GM04504 (cell line): ENCODE measurements at places on chromosomes 13 and 19.
A peak's percentile ranks its signal among the peaks of the same experiment; 100 is the strongest.

GRCh38 chr19:10927730-10928562 lies 493 bp downstream of the YIPF2 start:
- no peak for DNase-seq

DNA sequence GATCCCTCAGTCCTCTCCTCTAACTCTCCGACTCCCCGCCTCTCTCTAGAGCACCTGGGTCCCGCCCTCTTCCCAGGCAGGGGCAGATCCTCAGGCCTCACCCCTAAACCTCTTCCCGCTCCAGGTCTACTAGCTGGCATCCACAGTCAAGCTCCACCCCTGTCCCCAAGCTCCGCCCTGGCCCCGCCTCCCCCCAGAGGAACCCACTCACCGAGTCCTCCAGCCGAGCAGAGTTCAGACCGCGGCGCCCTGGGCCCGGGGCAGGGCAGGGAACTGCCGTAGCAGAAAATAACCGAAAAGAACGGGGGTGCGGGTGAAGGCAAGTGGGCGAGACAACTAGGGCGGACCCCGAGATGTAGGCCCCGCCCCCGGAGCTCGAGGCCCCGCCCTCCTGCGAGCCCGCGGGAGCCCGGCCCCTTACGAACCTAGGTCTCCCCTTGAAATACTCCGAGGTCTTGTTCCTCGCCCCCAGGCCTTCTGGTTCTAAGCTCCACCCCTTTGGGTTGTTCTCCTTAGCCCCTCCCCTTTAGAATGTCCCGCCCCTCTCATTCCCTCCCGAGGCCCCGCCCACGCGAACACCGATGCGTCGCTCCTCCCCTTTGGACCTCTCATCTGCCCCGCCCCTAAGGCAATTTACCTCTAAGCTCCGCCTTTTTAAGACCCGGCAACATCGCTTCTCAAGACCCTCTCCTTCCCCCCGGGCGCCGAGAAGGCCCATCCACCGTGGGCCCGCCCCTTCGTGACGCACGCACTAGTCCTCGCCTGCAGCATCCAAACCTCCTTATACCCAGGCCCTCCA lies at the start of gene GGN:
TSS of gene GGN (minus strand) at position 485 of the 799 bp plus-strand sequence. CDS start 773 bp downstream, outside the sequence.
- DNase-seq = peak; percentile 77

DNA sequence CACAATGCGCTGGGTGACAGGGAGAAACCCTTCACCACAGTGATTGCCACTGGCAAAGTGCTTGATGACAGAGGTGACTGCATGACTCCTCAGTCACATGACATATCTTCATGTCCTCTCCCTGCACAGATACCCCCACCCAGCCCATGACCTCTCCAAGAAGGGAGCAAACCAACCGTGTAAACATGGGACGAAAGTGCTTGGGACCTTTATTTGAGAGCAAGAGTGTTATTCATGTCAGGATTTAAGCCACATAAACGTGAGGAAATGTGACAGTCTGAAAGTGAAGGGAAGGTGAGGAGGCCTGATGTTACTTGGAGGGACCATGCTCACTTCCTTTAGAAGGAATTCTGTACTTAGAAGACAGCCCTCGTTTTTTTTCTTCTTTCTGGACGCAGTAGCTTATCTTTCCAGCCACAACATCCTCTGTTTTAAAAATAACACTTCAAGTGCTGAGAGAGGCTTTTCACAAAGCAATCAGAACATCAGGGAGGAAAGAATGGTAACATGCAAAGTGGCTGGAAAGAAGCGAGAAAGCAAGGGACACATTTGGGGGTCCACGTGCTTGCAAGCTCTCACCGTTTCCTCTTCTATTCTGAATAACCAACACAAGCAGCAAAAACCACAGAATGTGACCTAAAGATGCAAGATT lies 35.6 kb downstream of the EPS15L1 start:
- no peak for DNase-seq

DNA sequence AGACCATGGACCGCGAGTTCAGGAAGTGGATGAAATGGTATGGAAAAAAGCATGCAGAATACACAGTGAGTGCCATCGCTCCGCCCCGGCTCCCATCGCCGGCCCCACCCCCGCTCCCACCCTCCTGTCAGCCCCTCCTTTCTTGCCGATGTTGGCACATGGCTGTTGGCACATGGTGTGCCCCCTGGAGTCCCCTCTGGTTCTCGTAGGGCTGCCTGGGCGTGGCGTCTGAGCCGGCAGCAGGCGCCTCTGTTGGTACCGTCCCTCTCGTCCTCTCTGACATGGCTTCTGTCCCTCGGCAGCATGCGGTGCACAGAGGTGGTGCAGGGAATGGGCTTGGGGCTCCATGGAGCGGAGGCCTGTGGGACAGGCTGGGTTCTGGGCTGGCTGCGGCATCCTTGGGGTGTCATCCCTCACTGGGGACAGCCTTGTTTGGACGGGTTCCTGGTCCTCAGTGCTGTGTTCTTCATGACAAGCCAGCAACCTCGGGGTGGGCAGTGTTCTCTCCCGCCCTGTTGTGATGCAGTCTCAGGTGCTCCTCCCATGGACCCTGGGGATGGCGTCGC lies 30.9 kb downstream of the DOT1L start:
- no peak for DNase-seq

DNA sequence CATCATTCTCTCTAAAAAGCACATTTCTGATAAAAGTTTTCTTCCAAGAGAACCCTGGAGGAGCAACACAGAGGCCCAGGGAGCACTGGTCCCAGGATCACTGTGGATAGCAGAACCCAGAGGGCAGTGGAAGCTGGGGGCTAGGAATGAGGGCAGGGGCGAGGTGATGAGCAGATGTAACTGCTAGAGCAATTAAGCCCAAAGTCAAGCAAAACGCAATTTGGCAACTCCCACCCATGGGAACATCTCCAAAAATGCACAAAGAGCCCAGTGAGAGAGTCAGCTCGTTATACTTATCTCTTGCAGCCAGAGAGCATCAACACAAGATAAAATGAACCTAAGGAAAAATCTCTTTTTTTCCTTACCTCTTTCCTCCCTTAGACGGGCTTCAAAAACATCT lies 284.2 kb downstream of the TBC1D4 start:
- DNase-seq = no peak

DNA sequence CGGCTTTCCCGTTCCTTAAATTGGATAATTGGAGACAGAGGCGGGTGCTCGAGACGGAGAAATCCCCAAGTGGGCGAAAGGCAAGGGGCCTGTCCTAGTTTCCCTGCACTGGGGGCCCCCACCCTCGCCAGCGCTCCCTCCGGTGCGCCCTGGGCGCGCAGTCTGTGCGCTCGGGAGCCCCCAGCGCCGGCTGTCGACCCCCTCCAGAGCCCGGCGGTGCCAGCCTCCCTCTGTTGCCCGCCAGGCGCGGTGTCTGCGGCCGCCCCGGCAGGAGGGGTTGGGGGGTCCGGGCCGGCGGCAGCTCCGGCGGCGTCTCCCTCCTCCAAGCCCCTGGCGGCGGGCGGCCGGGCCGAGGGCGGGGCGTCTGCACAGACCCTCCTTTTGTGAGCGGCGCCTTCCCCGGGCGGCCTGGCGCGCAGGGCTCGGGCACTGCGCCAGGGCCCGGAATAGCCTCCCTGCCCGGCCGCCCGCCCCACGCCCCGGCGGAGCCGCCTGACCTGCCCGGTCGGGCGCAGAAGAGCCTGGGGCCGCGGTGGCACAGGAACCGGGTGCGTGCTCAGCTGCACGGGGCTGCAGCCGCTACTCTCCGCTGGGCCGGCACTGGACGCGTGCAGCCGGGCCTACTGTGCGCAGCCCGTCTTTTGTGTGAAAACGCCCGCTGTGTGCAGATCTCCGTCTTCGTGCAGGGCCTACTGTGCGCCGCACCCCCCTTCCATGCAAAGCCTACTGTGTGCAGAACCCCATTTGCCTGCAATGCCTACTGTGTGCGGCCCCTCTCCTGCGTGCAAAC lies 13.2 kb downstream of the GADD45B start:
- no peak for DNase-seq

GRCh38 chr19:38247126-38247525 lies 9.0 kb downstream of the PPP1R14A start:
- no peak for DNase-seq

DNA sequence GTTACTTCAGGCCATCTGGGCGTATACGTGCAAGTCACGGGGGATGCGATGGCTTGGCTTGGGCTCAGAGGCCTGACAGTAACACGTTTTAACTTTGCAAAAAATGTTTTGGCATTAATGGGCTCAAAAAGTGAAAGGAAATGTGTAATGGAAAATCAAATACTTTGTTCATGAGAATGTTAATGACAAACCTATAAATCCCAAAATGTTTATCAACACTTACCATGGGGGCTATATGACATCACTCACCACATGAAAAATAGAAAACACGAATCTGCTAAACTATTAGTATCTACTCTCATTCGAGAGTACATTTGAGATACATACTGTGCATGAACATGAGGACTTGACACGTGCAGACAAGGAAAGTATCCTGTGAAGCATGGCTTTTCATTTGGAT lies 91.7 kb downstream of the FAM216B start:
- no peak for DNase-seq

DNA sequence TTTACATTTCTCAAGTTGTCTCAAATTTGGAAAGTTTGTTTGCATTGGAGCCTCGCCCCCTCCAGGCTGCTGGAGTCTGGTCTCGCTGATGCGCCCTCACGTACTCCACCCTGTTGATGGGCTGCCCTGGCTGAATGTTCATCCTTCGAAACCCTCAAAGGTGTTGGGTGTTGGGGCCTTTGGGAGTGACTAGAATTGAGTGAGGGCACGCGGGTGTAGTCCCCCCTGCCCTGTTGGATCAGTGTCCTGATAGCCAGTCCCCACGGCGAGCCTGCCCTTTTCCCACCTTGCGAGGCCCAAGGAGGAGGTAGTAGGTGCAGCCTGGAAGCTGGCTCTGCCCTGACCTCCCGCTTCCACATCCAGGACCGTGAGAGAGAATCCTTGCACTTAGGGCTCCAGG lies 14.8 kb downstream of the TFDP1 start:
- no peak for DNase-seq

- no peak for DNase-seq
These were observed 14.9 kb downstream of the TEX29 start for GRCh38 chr13:111335298-111335697.

DNA sequence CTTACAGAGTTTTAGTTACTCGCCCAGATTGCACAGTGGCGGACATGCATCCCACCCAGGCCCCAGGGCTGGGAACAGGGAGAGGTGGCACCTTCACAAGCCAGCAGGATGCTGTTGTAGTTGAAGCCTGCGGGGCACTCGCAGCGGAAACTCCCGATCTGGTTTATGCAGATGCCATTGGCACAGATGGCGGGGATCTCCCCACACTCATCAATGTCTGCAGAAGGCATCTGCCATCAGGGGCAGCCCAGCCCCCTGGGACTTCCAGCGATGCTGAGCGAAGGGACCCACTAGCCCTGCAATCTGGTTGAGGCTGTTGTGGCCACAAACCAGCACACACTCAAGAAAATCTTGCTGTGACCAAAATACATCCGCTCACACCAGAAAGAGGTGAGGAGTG lies 44.6 kb downstream of the CCL25 start:
- DNase-seq = no peak

GRCh38 chr19:39647918-39648317 lies 7.8 kb upstream of the LGALS16 start:
- no peak for DNase-seq

GRCh38 chr19:46975925-46976782 lies 43.5 kb upstream of the NPAS1 start:
- DNase-seq = peak; percentile 96

GRCh38 chr13:75423946-75424345 lies 58.0 kb downstream of the TBC1D4 start:
- no peak for DNase-seq

- no peak for DNase-seq
These were observed 904 bp upstream of the SOX1 start for GRCh38 chr13:112065867-112066623.

- no peak for DNase-seq
These were observed 11.6 kb upstream of the CLDN10 start for GRCh38 chr13:95540888-95541287.

DNA sequence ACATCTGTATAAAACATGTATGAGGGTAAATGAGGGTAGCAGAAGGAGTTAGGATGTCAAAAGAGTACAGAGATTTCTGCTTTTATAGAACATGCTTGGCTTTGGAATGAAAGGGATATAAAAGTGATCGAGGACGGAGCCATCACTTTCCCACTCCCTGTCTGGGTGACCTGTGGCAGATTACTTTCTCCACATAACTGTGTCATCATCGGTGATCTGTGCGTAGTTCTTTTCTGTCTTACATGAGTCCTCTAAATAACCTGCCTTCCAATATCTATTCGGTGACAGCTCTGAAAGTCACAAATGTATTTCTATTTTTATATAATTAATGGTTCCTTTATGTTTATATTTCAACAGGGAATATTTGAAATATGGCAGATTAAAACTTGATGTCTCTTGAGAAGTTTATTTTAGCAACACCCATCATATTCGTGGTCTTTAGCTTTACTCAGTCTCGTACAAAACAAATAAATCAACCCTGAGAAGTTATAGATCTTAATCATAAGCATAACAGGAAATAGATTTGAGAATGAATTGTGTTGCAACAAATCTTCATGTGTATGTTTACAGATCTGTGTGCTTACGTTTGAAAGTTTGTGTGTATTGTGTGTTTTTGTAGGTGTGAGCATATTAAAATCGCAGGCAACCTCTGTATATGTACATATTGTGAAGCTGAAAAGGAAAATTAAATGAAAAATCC lies 1094.3 kb downstream of the EFNB2 start:
- no peak for DNase-seq

DNA sequence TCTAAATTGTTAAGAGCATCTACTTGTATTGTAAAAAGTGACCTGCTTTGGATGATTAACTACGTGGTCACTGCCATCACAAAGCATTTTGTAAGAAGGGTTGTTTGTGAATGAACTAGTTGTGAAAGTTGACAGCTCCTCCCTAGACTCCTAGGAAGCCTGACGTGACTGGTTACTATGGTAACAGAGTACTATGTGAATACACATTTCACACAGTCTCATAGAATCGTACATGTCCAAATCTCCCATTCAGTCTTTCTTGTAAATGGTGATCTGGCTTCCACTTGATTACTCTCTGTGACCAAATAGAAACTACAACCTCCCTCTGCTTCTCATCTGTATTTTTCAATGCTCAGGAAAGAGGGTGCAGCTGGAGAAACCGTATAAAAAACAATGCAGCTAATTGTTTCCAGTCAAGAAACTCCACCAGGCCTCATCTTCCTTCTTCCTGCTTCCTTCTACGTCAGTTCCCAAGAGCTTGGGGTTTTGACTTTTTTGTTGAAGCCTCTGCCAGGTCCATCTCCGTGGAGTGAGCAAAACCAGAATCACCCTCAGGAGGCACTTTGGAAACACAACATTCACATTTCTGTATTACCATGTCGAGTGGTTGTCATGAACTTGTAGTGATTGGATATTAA lies 83.4 kb downstream of the GPC6 start:
- peak; percentile 32 for DNase-seq

DNA sequence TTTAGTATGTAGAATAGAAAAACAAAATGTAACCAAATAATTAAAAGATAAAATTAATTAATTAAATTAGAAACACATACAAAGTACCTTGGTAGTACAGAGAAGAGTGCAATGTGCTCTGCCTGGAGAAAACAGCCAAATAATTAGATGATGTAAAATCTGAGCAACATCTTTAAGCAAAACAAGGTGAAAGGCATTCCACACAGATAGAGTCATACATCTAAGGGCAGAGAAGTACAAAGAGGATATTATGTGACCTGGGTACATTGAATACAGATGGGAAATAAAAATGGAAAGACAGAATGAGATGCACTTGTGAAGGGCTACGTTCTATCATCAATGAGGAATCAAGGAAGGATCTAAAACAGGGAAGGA lies 25.2 kb upstream of the FNDC3A start:
- no peak for DNase-seq

GRCh38 chr19:17402982-17403855 lies 2.2 kb downstream of the BST2 start:
- DNase-seq = no peak
